ENCODE measurements at places on chromosomes 13 and 19. TPM values are rescaled to one million over a fixed set of nuclear protein-coding genes. Genes with fewer than 3 reads are reported as not detected.

DNA sequence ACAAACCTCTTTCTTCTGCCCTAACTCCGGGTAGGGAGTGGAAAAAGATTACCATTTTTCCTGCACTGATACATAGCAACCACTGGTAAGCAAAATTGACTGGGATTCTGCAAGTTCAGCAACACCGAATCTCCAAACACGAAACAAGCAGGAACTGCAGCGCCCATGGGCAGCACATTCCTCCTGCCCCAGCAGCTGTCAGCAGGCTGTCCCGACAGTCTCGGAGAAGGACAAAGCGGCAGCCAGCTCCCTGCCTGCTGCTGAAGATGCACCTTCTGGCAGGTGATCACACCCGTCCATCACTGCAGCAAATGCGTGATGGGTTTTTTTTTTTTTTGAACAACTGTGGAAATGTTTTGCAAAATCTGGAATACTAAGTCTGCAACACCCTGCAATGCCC lies 6.7 kb downstream of the TMTC4 start:
- peaks cover 55% of the 10 kb centered on the region for H3K36me3 ChIP-seq
- H3K27me3 ChIP-seq: no peaks in the 10 kb centered on the region
- no peak overlapping the region for H3K27ac ChIP-seq
- peaks cover 4% of the 10 kb centered on the region for H3K4me1 ChIP-seq

DNA sequence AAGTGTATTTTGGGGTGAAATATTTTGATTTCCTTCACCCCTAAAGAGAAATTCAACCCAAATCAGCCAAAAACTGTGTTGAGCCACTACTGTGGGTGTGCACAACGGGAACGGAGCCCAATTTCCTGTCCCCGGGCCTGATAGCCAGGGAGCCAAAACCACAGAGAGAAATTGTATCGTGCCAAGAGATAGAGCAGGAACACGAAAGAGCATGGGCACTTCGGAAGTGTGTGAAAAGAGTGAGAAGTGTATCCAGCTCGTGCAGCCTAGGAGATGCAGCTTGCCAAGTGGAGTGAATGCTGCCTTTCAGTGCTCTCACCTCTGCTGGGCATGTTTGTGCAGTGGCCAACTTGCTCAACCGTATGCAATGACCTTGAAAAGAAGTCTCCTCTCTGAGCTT lies 19.4 kb upstream of the PLEKHF1 start:
- H3K27ac ChIP-seq: no peak overlapping the region
- H3K4me3 ChIP-seq: no peak overlapping the region
- DNase-seq: no peak
- no peaks in the 10 kb centered on the region for H3K36me3 ChIP-seq
- peaks cover 6% of the 10 kb centered on the region for H3K4me1 ChIP-seq
- H3K27me3 ChIP-seq: no peaks in the 10 kb centered on the region

DNA sequence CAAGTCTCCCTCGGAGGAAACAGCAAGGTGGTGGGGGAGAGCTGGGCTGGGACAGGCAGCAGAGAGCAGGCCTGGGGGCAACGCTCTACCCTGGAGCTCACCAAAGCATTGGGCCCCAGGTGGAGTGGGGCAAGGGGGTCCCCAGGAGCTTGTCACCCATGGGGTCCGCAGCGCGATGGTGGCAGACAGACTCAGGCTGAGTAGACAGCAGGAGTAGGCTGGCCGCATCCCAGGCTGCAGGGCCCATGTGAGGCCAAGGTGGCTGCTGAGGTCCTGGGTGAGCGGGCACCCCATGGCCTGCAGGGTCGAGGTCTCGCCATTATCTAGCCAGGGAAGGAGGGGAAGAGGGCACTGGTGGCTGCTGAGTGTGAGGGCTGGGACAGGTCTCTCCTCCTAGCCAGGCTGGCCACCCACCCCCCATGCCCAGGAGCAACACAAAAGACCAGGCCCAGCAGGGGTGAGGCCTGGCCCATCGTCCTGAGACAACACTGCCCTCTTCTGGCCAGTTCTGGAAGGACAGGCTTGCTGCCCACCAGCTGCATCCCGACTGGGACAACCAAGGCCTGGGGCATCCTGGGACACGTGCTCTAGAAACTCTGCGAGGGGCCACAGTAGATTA lies 33.1 kb downstream of the CEBPG start:
- H3K36me3 ChIP-seq: no peaks in the 10 kb centered on the region
- H3K27me3 ChIP-seq: no peaks in the 10 kb centered on the region
- H3K4me1 ChIP-seq: peaks cover 5% of the 10 kb centered on the region

DNA sequence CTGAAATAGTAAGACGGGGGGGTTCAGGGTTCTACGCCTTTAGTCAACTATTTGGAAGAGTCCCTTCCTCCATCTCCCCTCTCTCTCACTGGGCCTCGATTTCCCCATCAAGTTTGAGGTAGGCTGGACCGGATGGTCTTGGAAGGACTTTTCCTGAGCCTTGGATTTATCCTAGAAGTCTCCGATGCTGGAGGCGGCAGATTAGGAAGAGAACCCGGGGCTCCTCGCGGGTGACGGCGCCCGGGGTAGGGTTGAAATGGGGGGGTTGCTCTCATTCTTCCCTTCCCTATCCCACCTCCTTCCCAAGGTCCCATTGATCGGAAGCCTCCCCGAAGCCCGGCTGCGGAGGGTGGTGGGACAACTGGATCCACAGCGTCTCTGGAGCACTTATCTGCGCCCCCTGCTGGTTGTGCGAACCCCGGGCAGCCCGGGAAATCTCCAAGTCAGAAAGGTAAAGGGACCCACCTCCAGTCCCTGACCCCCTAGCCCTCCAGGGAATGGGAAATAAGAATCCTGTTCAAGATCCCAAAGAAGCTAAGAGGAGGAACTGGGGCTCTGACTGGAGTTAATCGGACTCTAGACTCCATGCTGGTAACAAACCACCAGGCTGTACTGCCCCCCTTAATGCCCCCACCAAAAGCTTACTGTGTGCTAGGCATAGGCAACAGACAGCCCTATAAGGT lies 781 bp downstream of the QPCTL start:
- peaks cover 23% of the 10 kb centered on the region for H3K36me3 ChIP-seq
- DNase-seq: peak; percentile 88
- no peaks in the 10 kb centered on the region for H3K27me3 ChIP-seq
- H3K4me3 ChIP-seq: peak overlapping the region; percentile 62
- peak overlapping the region; percentile 93 for H3K27ac ChIP-seq

DNA sequence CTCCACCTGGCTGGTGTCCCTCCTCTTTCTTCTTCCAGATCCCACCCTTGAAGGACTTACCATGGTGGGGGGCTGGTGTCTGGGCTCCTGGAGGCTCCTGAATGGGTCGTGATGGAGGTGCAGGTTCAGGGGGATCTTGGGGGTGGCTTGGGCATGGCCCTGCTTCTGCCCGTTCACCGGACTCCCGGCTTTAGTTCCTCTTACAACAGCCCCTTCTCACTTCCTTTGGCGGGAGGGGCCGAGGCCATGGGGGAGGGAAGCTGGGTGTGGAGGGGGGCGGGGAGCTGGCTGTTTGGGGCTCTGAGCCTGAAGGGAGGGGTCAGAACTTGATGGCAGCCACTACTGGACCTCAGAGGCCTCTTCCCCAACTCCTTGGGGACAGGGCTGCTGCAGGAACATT lies at the start of gene MYO1F:
TSS of gene MYO1F (minus strand) at position 196 of the 400 bp plus-strand sequence. CDS start at position 63, 133 bp downstream.
- H3K4me1 ChIP-seq: no peaks in the 10 kb centered on the region
- no peak within 1 kb of the TSS for H3K27ac ChIP-seq
- no peaks in the 10 kb centered on the region for H3K36me3 ChIP-seq
- H3K27me3 ChIP-seq: peaks cover 17% of the 10 kb centered on the region

DNA sequence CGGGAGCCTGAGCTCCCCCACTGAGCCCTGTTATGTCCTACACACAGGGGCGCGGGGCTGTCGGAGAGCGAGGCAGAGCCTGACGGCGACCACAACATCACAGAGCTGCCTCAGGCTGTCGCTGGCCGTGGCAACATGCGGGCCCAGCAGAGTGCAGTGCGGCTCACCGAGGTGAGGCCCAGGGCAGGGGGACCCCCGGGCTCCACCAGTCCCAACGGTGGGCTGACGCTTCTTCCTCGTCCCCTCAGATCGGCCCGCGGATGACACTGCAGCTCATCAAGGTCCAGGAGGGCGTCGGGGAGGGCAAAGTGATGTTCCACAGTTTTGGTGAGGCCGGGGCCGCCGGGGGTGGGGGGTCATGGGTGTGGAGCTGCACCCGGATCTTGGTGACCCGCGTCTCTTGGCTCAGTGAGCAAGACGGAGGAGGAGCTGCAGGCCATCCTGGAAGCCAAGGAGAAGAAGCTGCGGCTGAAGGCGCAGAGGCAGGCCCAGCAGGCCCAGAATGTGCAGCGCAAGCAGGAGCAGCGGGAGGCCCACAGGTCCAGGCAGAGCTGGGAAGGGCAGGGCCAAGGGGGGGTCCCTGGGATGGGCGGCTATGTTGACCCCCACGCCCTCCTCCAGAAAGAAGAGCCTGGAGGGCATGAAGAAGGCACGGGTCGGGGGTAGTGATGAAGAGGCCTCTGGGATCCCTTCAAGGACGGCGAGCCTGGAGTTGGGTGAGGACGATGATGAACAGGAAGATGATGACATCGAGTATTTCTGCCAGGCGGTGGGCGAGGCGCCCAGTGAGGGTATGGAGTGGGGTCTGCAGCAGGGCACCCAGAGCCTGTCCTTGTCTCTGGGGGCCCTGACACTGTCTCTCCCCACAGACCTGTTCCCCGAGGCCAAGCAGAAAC lies 1.2 kb upstream of the P2RY11 start:
- no peak overlapping the region for H3K4me3 ChIP-seq
- H3K27ac ChIP-seq: no peak overlapping the region
- peaks cover 65% of the 10 kb centered on the region for H3K36me3 ChIP-seq
- H3K4me1 ChIP-seq: peaks cover 26% of the 10 kb centered on the region
- H3K27me3 ChIP-seq: no peaks in the 10 kb centered on the region

SLC6A16 gene
- 3.6 TPM for total RNA-seq

FBXO27 gene
- 3.2 TPM for total RNA-seq

FUT2 gene
- total RNA-seq: not detected

FCER2 gene
- 0.27 TPM for total RNA-seq

B3GNT8 gene
- total RNA-seq: 4.6 TPM

RNF17 gene
- not detected for total RNA-seq
